Stimulated activated CD8-positive, alpha-beta memory T cell treated with anti-CD3 and anti-CD28 coated beads, Interleukin-7, amount 100 ng/mL, for 1 hour (primary cell): ENCODE measurements at places on chromosomes 2 and 18.
A peak's percentile ranks its signal among the peaks of the same experiment; 100 is the strongest.

DNA sequence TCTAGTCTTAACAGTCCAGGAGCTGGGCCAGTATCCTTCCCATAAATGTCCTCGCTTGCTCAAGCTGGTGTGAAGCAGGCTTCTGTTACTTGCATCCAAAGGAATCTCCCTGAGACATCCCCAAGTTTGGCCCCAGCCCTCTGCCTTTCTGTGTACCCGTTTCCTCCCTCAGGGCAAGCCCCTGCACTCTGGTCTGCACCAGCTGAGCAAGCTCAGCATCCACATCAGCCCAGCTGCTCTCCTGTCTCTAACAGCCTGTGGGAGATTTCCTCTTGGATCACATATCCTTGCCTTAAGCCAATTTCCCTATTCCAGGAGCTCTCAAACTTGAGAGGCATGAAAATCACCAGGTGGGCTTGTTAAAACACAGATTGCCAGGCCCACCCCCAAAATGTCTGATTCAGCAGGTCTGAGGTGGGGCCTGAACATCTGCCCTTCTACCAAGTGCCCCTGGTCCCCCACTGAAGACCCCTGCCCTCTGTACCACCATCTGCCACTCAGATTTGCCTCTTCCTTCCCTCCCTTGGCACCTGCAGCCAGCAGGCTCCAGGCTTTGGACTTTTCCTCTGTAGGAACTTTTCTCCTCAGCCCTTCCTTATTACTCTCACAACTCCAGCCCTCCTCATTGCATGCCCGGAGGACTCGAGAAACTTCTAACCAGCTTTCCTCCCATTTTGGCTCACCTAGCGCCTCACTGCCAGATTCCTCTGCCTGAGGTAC lies 32.1 kb downstream of the REEP1 start:
- no peak for DNase-seq

GRCh38 chr2:229133155-229133772 lies 137.8 kb downstream of the PID1 start:
- DNase-seq = no peak

DNA sequence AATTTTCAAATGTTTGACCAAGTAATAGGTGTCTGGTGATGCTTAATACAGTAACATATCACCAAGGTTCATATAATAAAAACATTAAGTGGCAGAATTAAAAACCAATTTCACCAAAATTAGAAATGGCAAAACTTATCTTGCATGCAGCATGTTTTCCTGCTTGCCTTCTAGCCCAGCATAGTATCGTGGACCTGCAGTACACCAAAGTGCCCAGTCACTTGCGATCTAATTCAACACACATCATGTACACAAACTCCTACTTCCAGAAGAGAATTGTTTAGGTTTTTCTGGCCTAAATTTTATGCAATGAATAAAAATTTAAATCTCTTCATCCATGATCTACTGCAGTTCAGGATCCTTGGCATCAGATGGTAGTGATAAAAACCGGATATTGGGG lies 28.9 kb downstream of the LPIN2 start:
- no peak for DNase-seq

- no peak for DNase-seq
Measured at GRCh38 chr2:86068136-86068588, 37.5 kb downstream of the POLR1A start.

DNA sequence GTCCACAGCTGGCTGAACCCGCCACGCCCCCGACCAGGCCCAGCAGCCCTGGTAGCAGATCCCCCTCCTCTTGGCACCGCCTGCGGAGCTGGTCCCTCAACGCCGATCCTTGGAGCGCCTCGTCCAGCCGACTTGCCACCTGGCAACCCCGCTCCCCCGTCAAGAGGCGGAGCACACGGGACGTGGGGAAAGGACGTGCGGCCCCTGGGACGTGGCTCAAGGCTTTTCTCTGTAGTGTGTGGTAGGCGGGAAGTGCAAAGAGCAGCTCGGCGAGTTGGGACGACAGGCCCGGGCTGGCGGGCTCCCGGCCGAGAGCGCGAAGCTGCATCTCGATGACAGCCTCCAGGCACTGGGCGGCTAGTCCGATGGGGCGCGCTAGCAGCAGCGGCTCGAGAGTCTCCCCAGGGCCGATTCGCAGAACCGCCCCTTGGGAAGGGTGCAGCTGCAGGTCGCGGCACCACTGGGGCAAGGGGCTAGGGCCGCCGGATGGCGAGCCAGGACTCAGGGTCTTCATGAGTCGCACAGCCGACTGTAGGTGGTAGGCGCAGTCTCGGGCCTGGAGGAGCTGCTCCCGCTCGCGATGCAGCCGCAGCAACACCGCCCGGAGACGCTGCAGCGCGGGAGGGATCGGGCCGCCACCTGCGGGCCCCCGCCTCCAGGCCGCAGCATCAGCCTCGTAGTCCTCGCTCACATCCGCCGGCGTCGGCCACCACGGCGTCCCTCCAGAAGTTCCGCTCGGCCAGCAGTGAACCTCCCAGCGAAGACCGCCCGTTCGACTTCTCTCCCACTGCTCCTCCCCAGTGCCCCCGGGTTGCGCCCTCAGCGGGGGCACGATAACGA lies 617 bp downstream of the CCDC142 start:
- DNase-seq = no peak

GRCh38 chr2:236675526-236675925 lies 105.9 kb downstream of the ACKR3 start:
- DNase-seq = no peak

DNA sequence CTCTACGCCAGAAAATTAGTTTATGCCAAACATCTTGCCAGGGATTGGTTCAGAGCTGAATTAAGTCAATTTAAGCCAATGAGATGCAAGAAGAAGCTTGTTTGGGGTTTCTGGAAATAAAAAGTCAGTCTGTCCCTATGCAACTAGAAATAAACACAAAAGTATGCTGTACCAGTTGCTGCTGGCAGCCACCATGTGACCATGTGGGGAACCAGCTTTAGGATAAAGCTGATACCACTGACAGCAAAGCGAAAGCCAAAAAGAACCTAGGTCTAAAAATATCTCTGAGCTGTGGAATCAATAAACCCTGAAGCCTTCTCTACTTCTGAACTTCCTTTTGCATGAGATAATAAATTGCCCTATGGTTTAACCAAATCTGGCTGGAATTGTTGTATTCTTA lies 181.8 kb upstream of the PARD3B start:
- no peak for DNase-seq

GRCh38 chr2:201618744-201619662 lies 24.3 kb downstream of the TMEM237 start:
- DNase-seq = no peak

- no peak for DNase-seq
Measured at GRCh38 chr18:31884020-31884419, 58.9 kb downstream of the TRAPPC8 start.

GRCh38 chr2:149692961-149693396 lies 105.4 kb upstream of the MMADHC start:
- DNase-seq = no peak

DNA sequence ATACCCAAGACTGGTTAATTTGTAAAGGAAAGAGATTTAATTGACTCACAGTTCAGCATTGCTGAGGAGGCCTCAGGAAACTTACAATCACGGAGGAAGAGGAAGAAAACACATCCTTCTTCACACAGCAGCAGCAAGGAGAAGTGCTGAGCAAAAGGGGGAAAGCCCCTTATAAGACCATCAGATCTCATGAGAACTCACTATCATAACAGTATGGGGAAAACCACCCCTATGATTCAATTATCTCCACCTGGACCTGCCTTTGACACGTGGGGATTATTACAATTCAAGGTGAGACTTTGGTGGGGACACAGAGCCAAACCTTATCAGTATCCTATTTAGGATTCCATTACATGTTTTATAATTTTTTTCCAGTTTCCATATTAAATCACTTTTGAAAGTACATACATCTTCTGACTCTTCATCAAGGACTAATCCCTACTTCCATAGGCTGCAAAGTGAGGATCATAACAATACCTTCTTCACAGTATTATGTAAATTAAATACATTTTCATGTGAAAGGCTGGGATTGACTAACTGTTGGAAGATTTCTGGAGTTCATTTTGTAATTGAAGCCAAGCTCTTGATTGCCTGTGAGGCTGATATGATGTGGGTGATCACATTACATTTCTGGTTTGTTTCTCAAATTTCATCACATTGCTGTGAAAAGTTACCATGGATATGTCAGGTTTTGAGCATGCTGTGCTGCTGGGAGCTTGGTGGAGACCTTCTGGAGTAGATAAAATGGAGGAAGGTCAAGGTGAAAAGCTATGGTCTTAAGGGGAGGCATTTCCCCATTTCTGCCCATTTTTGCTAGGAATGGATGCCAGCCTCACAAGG lies 31.7 kb upstream of the CERS6 start:
- DNase-seq = no peak

- DNase-seq = peak; percentile 67
Measured at GRCh38 chr2:134668821-134669220, 50.0 kb downstream of the TMEM163 start.

DNA sequence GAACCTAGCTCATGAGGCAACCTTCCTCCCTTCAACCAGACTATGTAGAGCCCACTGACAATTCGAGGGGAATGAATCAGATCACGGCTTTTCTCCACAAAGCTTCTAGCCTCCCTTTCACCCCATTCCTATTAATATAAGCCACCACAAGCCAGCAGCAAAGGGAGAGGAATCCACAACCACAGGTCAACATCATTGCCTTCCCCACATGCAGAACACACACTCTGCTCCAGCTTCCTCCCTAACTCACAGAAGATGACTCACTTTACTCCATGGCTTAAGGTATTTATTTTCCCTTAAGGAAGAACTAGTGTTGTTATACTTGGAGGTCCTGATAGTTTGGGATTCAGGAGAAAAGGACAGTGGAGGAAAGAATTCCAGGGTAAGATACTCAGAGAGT lies 272.2 kb downstream of the C1D start:
- DNase-seq = no peak

GRCh38 chr2:85078536-85078935 lies 54.7 kb upstream of the TCF7L1 start:
- DNase-seq = no peak

GRCh38 chr2:27149570-27150405 lies 984 bp downstream of the TCF23 start:
- DNase-seq = no peak

DNA sequence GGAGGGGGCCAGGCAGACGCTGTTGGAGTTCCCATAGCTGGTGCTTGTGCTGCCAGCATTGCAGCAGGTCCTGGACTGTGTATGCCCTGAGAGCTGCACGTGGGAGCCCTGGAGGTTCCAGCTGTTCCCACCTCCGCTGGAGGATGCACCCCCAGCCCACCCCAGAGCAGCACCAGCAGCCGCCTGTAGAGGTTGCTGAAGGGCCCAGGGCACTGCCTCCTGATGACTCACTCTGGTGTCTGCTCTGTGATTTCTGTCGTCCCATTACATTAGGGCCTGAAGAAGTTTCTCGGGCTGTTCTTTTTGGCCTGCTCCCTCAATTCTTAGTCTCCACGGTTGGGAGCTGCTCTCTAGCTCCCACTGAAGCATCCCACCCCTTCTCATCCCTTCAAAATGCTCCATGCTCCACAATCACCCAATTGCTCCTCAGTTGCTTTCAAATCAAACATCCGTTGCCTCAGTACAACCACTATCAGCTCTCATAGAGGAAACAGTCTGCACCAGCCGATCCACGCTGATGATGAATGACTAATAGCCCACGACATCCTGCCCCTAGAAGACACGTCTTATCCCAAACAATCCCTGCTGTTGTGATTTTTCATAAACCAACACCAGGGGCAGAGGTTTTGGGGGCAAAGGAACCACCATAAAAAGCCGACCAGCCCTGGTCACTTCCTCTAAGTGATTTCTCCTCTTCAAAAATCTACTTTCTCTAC lies 65.2 kb upstream of the RNF152 start:
- DNase-seq = no peak

GRCh38 chr2:85475799-85476490 lies 57.4 kb downstream of the SH2D6 start:
- no peak for DNase-seq

DNA sequence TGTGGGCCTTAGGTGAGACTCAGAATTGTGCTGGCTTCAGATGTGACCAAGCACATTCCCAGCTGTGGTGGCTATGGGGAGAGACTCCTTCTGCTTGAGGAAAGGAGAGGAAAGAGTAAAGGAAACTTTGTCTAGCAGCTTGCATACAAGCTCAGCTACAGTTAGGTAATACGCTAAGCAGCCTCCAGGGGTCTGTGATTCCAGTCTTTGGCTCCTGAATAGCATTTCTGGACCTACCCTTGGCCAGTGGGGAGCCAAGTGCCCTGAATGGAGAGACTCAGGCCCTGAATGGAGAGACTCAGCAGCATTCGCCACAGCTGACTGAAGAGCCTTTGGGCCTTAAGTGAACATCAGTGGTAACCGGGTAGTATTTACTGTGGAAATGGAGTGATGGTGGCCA lies 227.4 kb upstream of the CDH7 start:
- no peak for DNase-seq

DNA sequence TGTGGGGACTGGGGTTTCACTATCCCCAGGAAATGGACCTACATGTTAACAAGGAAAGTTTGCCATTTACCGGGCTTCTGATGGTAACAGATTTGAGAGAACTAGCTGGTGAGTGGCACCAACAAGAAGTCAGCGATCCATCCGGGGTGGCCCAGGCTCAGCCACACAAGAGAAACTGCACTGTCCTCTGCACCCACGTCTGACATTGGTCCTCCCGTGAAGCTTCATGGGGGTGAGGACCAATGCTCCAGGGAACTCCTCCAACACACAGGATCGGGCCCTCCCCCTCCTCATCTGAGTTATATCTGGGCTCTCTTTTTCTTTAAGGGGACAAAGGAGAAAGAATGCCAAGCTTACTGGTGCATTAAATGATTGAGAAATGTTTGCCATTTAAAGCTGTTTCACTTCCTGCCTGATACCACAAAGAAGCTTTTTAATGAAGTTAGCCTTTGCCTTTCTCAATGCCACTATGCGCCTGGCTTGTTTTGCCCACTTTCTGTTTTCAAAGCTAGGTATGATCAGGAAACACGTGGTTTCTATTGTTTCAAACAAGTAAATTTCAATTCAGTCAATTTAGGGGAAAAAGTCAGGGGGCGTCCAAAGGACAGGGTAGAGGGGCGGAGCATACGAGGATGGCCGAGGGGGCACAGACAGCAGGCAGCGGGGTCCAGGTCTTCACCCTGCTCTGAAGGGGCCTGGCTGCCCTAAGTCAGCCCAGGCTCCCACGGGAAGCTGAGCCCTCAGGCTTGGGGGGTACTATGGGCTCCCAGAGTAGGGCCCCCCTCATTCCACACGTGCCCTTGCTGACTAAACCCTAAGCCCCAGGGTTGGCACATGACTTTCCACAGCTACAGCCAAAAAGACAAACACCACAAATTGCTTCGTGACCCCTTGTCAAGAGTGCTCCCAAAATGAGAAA lies 204.0 kb upstream of the ID2 start:
- no peak for DNase-seq

- no peak for DNase-seq
Measured at GRCh38 chr2:86064006-86064405, 41.7 kb downstream of the POLR1A start.

DNA sequence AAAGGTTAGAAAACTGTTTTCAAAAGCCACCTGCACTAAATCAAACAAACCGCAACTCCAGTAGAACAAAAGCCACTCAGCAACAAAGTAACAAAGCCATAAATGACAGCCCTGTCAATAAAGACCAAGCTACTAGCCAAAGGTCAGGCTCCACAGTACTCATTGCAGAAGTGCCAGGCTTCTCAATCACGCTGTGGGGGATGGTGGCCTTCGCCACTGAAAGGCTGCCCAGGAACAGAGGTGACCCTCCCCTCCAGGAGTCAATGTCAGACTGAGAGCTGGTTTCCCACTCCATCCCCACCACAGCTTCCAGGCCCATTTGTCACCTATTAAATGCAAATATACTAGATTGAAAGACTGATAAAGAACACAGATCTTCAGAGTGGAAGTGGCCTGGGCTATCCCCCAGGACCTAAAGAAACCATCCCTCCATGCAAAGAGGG lies 5.9 kb downstream of the ATP8B1 start:
- DNase-seq = no peak

GRCh38 chr2:144914622-144915318 lies 394.9 kb upstream of the ZEB2 start:
- DNase-seq = no peak

GRCh38 chr2:129904532-129905446 lies 74.7 kb upstream of the RAB6C start:
- DNase-seq = no peak
